ENCODE measurements at places on chromosomes 12 and 14. TPM values are rescaled to one million over a fixed set of nuclear protein-coding genes. Genes with fewer than 3 reads are reported as not detected.
A peak's percentile ranks its signal among the peaks of the same experiment; 100 is the strongest.

DNA sequence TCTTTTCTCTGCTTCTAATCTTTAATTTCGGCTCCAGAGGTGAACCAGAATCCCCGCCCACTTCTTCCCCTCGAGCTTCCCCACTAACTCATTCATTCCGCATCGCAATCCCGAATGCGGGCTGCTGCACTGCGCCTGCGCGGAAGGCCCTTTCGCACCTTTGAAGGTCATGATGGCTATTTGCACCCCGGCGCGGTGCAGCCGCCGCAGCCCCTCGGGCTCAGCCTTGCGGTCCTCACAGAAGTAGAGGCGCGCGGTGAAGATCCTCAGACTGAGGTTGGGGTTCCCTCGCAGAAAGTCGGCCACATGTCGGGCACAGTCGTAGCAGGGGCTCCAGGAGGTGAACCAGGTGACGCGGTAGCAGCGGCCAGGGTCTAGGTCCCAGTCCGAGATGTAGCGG lies 7.6 kb downstream of the AICDA start:
- H3K27me3 ChIP-seq = no peaks in the 10 kb centered on the region
- no peak for DNase-seq
- no peaks in the 10 kb centered on the region for H3K36me3 ChIP-seq
- H3K27ac ChIP-seq = no peak overlapping the region
- H3K4me3 ChIP-seq = no peak overlapping the region
- H3K4me1 ChIP-seq = no peaks in the 10 kb centered on the region

DNA sequence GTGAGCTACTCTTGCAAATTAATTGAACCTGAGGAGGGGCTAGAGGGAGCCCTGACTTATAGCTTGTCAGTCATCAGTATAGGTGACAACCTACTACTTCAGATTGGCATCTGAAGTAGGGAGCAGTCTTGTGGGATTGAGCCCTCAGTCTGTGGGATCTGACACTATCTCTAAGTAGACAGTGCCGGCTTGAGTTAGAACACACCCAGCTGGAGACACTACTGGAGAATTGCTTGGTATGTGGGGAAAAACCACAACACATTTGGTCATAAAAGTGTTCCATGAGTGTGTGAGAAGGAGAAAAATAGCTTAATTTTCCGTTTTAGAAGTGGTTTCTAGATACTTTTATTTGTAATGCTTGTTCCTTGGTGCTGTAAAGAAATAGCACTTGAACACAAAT lies 30.5 kb upstream of the DDHD1 start:
- H3K4me1 ChIP-seq = no peaks in the 10 kb centered on the region
- no peaks in the 10 kb centered on the region for H3K27me3 ChIP-seq
- H3K27ac ChIP-seq = no peak overlapping the region

The INHBE gene
- 3.7 TPM for total RNA-seq

GRCh38 chr14:22753586-22753985 lies 12.9 kb upstream of the OXA1L start:
- DNase-seq = no peak
- no peak overlapping the region for H3K4me3 ChIP-seq
- H3K27me3 ChIP-seq = peaks cover 2% of the 10 kb centered on the region
- H3K4me1 ChIP-seq = no peaks in the 10 kb centered on the region

The RGS6 gene
- 1.6 TPM for total RNA-seq

DNA sequence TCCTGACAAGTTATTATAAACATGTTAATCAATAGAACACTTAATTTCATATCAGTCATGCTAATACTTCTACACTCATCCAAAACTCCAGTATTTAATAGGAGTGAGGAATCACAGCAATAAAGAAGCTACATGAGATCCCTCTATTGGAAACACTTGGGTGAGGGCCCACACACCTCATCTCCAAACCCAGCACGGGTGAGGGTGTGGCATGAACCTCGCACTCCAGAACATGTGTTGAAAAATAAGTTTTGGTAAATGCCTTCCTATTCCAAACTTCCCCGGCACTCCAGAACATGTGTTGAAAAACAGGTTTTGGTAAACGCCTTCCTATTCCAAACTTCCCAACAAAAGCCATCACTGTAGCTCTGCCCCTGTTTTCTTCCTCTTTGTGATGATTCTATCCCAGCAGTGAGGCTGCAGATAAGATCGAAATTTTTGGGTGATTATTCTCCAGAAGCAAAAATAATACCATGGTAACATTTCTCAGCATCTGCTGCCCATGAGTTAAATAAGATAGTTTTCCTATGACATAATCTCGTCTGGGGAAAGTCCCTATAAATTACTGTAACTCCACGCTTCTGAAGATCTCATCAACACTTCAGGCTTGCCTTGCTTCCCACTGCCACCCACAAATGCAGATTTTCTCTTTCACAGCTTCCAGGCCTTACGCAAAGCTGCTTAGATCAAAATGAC lies 24.4 kb upstream of the PTPRB start:
- H3K27me3 ChIP-seq = no peaks in the 10 kb centered on the region
- H3K36me3 ChIP-seq = no peaks in the 10 kb centered on the region
- H3K4me3 ChIP-seq = no peak overlapping the region
- H3K27ac ChIP-seq = no peak overlapping the region

The GPX2 gene
- total RNA-seq = not detected

- no peaks in the 10 kb centered on the region for H3K4me1 ChIP-seq
- H3K27ac ChIP-seq = no peak overlapping the region
- H3K27me3 ChIP-seq = no peaks in the 10 kb centered on the region
- no peaks in the 10 kb centered on the region for H3K36me3 ChIP-seq
- DNase-seq = no peak
Observed at GRCh38 chr12:63400718-63401117, 249.7 kb upstream of the AVPR1A start.

DNA sequence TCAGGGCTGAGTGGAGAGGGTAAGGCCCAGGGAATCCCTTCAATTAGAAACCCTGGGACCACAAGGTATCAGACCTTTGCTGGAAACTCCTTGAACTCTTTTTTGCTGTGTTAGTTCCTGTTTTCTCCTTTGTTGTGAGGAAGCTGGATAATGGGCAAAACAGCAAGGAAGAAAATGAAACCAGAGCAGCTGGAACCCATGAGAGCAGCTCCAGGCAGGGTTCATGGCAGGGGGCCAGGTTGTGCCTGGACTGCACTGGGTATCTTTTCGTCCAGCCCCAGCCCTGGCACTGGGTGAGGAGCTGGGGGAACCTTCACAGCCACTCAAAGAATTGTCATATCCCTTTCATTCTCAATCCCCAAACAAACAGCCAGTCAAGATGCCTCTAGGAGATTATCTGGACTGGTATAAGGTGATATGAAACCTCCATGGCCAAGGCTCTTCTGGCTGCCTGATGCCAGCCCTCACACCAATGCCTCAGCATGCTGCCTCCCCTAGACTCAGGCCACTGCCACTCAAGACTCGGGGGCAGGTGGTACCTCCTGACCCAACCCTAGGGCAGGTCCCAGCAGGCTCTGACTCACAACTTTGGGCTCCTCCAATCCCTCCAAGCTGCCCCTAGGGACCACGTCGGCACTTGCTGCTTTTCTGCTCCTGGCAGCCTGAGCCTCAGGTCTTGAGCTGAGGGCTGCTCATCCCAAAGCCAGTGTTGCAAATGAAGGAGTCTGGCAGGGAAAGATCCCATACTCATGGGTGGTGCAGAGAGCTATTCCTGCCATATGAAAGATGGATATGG lies 16.5 kb downstream of the FAM186B start:
- H3K4me3 ChIP-seq = no peak overlapping the region
- peaks cover 7% of the 10 kb centered on the region for H3K4me1 ChIP-seq
- no peak overlapping the region for H3K27ac ChIP-seq
- H3K36me3 ChIP-seq = no peaks in the 10 kb centered on the region
- no peak for DNase-seq
- no peaks in the 10 kb centered on the region for H3K27me3 ChIP-seq

DNA sequence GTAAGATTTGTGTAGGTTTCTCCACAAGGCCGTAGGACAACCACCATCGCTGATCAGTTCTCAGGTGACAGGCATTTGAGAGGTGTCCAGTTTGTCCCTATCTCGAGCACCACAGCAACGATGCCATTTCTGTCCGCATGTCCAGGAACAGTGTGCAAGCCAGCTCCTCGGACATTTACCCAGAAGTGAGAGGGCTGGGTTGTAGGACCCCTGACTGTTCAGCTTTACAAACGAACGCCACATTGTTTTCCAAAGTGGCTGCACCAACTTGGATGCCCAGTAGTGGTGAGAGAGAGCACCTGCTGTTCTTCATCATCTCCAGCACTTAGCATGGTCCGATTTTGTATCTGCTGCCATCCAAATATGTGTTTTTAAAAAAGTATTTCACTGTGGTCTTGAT lies 38.6 kb downstream of the CYP46A1 start:
- no peaks in the 10 kb centered on the region for H3K27me3 ChIP-seq
- no peak overlapping the region for H3K27ac ChIP-seq
- DNase-seq = no peak
- no peak overlapping the region for H3K4me3 ChIP-seq
- H3K36me3 ChIP-seq = no peaks in the 10 kb centered on the region

The CYP46A1 gene
- total RNA-seq = 0.98 TPM

The SYT10 gene
- total RNA-seq = not detected

GRCh38 chr14:51507511-51507905 lies 144.2 kb upstream of the FRMD6 start:
- H3K4me1 ChIP-seq = no peaks in the 10 kb centered on the region
- H3K27ac ChIP-seq = no peak overlapping the region
- H3K4me3 ChIP-seq = no peak overlapping the region
- H3K27me3 ChIP-seq = no peaks in the 10 kb centered on the region
- no peaks in the 10 kb centered on the region for H3K36me3 ChIP-seq
- no peak for DNase-seq

DNA sequence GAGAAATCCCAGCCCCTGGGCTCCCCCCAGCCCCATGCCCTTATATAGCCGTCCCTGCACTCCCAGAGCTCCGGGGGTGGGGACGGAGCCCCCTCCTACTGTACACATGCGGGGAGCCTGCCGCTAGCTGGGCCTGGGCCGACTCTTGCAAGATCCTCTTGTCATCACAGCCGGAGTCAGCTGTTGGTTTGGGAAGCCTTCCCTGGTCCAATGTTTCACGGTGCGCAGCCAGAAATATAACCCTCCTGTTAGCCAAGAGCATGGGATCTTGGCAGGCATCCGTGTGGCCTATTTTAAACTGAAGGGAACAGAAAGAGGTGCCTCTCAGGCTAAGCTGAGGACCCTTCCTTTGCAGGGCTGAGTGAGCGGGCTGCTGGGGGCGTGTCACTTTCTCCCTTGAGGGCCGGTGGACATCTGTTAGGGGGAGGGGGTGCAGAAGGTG lies 175.3 kb downstream of the TSPAN9 start:
- H3K27ac ChIP-seq = peak overlapping the region; percentile 96
- no peak overlapping the region for H3K4me3 ChIP-seq
- peak; percentile 89 for DNase-seq
- H3K4me1 ChIP-seq = peaks cover 86% of the 10 kb centered on the region
- H3K27me3 ChIP-seq = no peaks in the 10 kb centered on the region

DNA sequence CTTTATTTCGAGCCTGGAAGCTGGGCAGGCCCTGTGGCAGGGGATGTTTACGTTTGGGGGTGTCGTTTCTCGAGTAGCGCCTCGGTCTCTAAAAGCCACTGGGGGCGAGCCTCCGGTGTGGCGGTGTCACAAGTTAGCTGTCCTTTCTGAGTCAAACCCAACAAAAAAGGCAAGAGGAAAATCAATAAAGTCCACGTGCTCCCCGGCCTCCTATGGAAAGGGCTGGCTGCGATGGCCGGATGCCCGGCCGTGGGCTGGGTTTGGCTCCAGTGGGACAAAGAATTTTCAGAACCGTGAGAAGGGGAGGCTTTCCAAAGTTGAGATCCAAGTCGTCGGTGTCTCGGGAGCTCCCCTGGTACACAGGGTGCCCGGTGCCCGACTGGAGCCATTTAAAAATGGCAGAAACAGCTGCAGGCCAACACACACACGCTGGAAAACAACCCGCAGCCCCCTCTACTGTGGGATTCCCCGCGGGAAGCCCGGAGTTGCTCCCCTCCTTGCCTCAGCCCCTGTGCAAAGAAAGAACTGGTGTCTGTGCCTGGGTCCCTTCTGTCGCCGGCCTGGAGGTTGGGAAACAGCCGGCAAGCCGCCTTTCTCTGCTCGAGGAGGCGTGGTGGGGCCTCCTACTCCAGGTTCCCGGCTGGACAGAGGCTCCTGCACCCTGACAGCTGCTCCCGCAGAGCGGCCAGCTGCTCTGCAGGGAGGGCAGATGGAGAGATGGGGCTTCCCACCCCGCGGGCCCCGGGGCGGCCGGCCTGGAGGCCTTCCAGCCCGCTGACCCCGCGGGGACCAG lies 1.9 kb downstream of the BCL7A start:
- H3K4me1 ChIP-seq = peaks cover 41% of the 10 kb centered on the region
- DNase-seq = peak; percentile 73
- no peaks in the 10 kb centered on the region for H3K27me3 ChIP-seq
- H3K36me3 ChIP-seq = no peaks in the 10 kb centered on the region
- peak overlapping the region; percentile 79 for H3K4me3 ChIP-seq
- H3K27ac ChIP-seq = peak overlapping the region; percentile 90

The SERPINA9 gene
- not detected for total RNA-seq

The CLEC2D gene
- 1.9 TPM for total RNA-seq

GRCh38 chr14:96639550-96639949 lies 137.4 kb downstream of the PAPOLA start:
- H3K4me1 ChIP-seq = no peaks in the 10 kb centered on the region
- no peaks in the 10 kb centered on the region for H3K36me3 ChIP-seq
- no peak overlapping the region for H3K27ac ChIP-seq
- no peaks in the 10 kb centered on the region for H3K27me3 ChIP-seq
- no peak for DNase-seq

GRCh38 chr12:58349161-58349560 lies 407.8 kb downstream of the ATP23 start:
- no peak for DNase-seq
- H3K4me3 ChIP-seq = no peak overlapping the region
- H3K27ac ChIP-seq = no peak overlapping the region
- H3K4me1 ChIP-seq = peaks cover 4% of the 10 kb centered on the region
- H3K27me3 ChIP-seq = no peaks in the 10 kb centered on the region

GRCh38 chr14:94088516-94088915 lies 7.4 kb downstream of the IFI27L1 start:
- H3K27ac ChIP-seq = no peak overlapping the region
- no peak for DNase-seq
- no peaks in the 10 kb centered on the region for H3K36me3 ChIP-seq
- no peak overlapping the region for H3K4me3 ChIP-seq
- H3K27me3 ChIP-seq = no peaks in the 10 kb centered on the region

GRCh38 chr12:4690760-4691159 lies 29.4 kb upstream of the GALNT8 start:
- H3K36me3 ChIP-seq = peaks cover 15% of the 10 kb centered on the region
- no peaks in the 10 kb centered on the region for H3K27me3 ChIP-seq
- no peak overlapping the region for H3K27ac ChIP-seq
- H3K4me3 ChIP-seq = no peak overlapping the region
- H3K4me1 ChIP-seq = no peaks in the 10 kb centered on the region

DNA sequence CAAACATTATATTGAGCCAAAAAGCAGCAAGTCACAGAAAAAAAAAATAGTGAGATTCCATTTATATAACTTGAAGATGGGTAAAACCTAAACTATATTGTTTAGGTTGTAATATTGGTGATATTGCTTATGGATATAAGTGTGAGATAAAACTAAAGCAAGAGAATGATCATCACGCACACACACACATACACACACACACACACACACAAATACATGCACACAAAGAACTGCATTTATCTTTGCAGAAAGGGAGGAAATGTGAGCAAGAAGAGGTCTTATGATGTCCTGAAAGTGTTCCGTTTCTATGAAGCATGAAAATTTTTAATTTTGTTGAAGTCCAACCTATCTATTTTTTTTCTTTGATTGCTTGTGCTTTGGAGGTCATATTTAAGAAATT lies 16.4 kb upstream of the AMN1 start:
- no peaks in the 10 kb centered on the region for H3K27me3 ChIP-seq
- H3K27ac ChIP-seq = no peak overlapping the region
- H3K36me3 ChIP-seq = no peaks in the 10 kb centered on the region
- DNase-seq = no peak
- H3K4me3 ChIP-seq = no peak overlapping the region

- H3K4me3 ChIP-seq = no peak overlapping the region
- H3K36me3 ChIP-seq = no peaks in the 10 kb centered on the region
- H3K27ac ChIP-seq = no peak overlapping the region
- DNase-seq = no peak
Observed at GRCh38 chr12:130764475-130765185, 48.5 kb upstream of the RIMBP2 start.

Measured in psoas muscle (tissue), 8 donors.